ENCODE measurements at places on chromosomes 5 and 9.

DNA sequence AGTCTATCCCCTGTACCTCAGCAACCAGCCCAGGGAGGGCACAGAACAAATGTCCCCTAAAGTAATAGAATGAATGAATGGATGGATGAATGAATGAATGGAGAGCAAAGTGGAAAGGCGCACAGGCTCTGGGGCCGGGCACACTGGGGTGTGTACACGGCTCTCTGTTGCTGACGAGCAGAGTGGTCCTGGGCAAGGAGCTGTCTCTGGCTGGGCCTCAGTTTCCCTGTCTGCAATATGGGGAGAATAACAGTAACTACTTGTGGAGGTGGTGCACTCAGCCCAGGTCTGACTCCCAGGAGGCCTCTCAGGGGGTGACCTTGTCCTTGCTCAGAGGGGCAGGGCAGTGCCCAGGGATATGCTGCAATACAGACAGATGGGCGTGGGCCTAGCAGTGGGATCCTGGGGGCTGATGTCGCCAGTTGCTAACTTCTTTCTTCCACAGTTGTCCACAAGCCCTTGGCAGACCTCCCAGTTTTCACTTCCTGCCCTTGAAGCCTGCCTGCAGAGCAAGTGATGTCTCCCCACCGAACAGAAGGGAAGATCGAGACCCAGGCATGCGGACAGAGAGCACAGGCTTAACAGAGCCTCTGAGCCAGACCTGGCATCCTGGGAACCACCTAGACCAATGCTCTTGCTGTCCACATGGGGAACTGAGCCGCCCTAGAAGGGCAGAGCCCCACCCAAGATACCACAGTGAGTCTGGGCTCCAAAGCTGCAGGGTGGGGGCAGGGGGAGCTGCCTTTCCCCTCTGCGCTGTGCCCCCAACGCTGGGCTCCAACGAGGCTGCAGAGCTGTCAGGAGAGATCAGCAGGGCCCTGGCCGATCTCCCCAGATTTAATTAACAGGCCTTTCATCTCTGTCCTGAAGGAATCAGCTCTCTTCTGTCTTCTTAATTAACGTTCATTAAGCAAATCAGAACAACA is 13.6 kb upstream of the LAMC3 start:
- DNase-seq = no peak

- peak; percentile 64 for DNase-seq
Measured at GRCh38 chr9:90801241-90801972, at the start of gene SYK. TSS of gene SYK (plus strand) at chr9:90801819. CDS start at chr9:90843899, 42,080 bp downstream.

GRCh38 chr9:84404095-84404686 is 63.6 kb upstream of the SLC28A3 start:
- DNase-seq = no peak

- no peak for DNase-seq
Measured at GRCh38 chr5:172571413-172571812, 69.7 kb upstream of the NEURL1B start.

GRCh38 chr9:135330685-135331590 is 148.6 kb upstream of the PPP1R26 start:
- no peak for DNase-seq

GRCh38 chr9:8857068-8857925 is 1057.7 kb upstream of the DMAC1 start:
- no peak for DNase-seq

DNA sequence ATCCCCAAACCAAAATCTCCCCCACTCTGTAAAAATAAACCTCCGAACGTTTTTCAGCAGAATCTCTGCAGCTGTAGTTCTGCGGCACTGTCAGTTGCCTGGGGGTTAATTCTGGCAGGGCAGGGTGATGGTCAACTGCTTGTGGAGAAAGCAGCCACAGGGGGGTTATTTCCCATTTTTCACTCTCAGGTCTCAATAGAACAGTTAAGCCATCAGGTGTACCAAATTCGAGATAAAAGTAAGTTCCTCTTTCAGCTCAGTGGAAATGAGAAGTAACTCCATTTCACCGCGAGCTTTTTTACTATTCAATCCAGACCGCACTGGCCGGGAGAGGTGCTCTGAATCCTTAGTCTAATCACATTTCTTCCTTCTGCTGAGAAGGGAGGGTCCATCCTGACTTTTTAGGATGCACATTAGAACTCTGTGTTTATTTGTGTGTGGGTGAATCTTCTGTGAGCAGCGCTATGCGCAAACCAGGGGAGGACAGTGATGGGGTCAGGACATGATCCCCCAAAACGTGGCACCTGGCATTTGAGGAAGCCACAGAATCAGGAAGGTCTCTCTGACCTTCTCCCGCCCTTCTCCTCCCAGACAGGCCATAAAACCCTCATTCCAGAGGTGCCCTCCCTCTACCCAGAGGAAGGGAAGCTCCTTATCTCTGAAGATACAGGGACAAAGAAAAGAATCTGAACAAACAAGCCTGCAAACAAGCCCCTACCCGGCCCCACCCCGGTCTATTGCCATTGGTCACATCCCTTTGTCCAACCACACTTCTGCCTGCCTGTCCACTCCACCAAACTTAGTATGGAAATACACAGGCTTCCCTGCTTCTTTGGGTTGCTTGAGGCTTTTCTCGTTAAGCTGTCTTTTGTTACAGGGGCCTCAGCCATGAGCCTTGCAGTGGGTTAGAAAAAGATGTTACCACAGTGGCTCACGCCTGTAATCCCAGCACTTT is 229.0 kb downstream of the ROR2 start:
- DNase-seq = no peak

DNA sequence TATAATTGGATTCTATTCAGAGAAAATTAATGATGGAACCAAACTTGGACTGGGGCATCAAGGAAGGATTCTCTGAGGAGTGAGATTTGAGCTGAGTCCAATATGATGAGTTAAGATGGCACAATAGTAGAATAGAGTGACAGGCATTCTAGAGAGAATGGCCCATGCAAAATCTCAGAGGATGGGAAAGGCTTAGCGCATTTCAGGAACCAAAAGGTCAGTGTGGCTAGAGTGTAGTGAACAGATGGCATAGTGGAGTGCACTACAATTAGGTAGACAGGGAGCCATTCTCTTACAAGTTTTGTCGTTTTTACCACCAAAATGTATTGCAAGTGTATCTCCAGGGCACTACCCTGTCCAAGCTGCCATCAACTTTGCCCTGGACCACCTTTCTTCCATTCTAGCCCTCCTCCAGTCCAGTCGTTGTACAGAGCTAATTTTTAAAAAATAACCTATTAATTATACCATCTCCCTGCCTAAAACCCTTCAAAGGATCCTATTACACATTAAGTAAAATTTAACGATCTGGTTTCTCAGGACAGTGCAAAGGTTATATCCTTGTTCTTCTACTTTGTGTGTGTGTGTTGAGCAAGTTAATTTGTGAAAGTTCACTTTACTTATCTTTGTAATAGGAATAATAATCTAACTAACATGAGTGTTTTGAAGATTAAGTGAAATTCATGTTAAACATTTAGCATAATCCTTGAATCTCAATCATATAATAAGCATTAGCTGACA is 211.7 kb downstream of the COMMD10 start:
- no peak for DNase-seq

GRCh38 chr9:14961372-14962068 is 51.3 kb upstream of the FREM1 start:
- DNase-seq = no peak

DNA sequence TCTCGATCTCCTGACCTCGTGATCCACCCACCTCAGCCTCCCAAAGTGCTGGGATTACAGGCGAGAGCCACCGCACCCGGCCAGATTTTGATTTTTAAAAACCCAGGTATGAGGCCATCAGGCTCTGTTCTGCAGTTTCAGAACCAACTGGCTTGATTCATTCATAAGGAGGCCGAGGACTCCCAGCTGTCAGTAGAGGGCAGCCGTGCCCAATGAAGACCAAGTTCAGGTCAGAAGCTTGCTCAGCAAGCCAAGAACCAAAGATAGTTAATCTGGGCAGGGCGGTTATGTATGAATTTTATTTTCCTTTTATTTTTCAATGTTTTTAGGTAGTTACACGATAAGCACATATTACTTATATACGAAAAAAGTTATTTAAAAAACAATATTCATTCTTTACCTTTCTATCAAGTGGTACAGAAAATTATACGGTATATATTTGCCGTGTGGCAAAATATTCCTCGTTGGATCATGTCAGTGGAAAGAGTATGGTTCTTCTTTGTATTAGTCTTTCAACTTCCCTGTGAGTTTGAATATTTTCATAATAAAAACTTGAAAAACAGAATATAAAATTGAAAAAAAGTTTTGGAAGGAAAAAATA is 18.0 kb downstream of the MGAT1 start:
- peak; percentile 76 for DNase-seq

GRCh38 chr9:95047452-95048224 is 269.9 kb downstream of the FANCC start:
- no peak for DNase-seq

- no peak for DNase-seq
Measured at GRCh38 chr5:148711961-148712360, 57.6 kb upstream of the HTR4 start.

DNA sequence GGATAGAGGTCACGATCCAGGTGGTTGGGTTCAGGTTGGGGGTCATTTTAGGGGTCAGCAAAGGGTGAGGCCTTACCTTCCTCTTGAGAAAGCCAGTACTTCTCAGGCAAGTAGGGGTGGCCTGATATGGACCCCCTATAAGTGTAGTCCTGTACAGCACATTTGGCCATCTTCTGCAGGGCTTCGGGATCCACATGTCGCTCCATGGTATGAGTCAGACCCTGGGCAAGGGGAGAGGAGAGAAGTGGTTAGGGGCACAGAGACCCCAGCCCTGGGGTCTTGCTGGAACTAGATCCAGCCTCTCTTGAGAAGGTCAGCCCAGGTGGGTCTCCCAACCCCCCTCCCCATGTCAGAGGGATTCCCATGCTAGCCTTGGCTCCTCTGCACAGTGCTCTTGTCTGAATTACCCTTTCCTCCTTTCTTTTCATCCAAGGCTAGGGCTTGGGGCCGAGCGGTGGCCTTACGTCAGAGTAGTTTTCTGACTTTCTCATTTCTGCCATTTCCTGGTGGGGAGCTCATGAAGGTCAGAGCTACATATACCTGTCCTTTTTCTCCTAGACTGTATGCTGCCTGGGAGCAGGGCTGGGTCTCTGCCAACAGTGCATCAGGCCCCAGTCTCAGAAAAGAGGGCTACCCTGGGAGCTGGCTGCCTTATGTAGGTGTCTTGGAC is 9.0 kb upstream of the MYORG start:
- no peak for DNase-seq

DNA sequence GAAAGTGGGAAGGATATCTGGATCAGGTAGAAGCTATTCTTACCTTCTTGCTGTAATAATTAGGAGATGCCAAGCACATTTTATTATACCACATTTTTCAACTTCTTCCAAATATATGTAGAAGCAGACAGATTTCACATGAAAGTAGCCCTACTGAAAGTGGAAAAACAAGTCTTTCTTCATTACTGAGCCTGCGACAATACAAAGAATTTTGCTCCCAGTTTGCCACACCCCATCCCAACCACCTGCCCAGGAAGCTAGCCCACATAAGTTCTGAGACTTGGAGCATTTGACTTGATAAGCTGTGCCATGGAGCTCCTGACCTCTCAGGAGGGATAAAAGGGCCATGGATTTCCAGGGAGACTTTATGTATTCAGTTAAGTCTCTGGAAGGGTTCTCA is 249.1 kb upstream of the ADCY2 start:
- no peak for DNase-seq

DNA sequence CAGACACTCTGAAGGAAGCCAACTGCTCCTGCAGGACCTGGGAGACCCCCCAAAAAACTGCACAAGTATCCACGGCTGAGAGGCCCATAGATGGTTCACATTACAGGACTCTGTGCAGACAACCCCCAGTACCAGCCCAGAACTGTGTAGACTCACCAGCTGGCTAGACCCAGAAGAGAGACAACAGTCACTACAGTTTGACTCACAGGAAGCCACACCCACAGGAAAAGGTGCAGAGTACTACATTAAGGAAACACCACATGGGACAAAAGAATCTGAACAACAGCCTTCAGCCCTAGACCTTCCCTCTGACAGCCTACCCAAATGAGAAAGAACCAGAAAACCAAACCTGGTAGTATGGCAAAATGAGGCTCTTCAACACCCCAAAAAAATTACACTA is 281.2 kb upstream of the RGMB start:
- DNase-seq = no peak

DNA sequence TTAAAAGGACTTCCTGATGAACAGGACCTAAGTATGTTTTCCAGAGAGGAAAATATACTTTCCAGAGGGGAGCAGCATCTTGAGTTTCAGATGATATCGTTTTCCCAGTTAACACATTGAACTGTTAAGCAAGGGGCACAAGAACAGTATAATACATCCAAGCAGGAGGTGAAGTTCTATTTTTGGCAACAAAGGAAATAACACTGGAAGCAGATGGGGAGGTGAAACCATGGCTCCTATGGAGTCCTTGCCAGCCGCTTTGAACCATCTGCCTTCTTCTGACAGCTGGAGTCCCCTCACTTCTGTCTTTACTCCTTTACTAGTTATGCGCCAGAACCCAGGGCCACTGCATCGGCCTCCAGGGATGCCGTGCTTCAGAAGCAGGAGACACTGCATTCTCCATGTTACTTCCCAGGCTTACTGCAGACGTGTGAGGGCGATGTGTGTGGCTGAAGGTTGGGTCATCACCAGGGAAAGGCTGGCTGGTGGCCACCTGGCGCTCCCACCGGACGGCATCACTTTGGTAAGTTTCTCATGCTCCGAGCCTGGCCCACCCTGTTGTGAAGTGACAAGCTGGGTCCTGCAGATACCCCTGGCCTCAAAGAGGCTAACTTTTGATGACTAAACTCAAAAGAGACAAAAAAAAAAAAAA is 77.8 kb downstream of the TTLL11 start:
- DNase-seq = no peak

DNA sequence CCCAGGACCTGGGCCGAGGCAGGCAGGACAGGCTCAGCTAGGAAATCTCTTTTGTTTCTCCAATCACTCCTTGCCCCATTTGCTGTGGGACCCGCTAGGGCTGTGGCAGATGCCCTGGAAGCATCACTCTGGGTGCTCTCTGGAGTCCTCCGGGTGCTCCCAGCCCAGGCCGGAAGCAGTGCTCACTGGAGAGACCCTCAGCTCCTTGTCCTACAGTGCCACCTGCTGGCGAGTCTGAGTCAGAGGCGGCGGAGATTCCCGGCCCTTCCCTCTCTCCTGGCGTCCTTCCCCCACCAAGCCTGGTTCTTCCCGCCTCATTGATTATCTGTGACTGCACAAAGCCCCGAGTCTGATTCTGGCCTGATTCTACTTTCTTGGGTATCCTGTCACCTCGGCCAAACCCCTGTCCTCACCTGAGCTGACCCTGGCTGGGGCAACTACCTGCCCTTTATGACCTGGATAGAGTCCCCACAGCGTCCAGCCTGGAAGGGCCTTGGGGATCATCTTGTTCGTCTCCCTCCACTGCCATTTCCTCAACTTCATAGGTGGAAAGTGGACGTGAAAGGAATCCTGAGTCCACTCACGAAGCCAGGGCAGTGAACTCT is 7.3 kb upstream of the BARHL1 start:
- DNase-seq = peak; percentile 26

GRCh38 chr9:30534896-30535295 is 1849.5 kb upstream of the ACO1 start:
- DNase-seq = no peak

DNA sequence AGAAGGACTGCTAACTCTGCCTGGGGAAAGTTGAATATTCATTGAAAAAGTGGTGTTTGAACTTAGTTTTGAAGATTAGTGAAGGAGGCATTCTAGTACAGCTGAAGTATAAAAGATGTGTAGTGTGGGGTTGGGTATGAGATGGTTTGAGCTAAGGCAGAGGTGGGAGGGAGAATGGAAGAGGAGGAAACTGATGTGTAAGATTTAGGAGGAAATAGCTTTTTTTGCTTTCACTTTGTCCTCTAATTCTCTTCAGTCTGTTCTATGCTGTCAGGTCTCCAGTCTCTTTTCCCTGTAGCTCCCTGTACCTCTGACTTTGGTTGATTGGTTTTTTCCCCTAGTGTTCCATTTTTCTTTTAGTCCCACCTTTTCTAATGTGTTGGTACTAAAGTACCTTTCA is 9.0 kb downstream of the CREBRF start:
- peak; percentile 11 for DNase-seq

Measured in CD4-positive, alpha-beta T cell treated with Interferon alpha-2 for 1 hour (primary cell).